Hair follicle dermal papilla cell (primary cell): ENCODE measurements at places on chromosomes 7 and 10. TPM values are rescaled to one million over a fixed set of nuclear protein-coding genes. Genes with fewer than 3 reads are reported as not detected.

CLCN1 gene
- under 0.01 TPM in 1 of 2 replicates, not detected in the other for total RNA-seq

KCNMA1 gene
- 52.1 and 52.9 TPM in 2 replicates for total RNA-seq

CCDC172 gene
- total RNA-seq = not detected in 2 replicates

AGAP6 gene
- 3.8 and 5.0 TPM in 2 replicates for total RNA-seq

ZDHHC16 gene
- total RNA-seq = 58.9 and 63.1 TPM in 2 replicates
